Eye (tissue), 1 donor: ENCODE measurements at places on chromosomes 16 and 17.
A peak's percentile ranks its signal among the peaks of the same experiment; 100 is the strongest.

GRCh38 chr16:14148569-14148968, 77.5 kb downstream of the MRTFB start:
- no peak for DNase-seq

DNA sequence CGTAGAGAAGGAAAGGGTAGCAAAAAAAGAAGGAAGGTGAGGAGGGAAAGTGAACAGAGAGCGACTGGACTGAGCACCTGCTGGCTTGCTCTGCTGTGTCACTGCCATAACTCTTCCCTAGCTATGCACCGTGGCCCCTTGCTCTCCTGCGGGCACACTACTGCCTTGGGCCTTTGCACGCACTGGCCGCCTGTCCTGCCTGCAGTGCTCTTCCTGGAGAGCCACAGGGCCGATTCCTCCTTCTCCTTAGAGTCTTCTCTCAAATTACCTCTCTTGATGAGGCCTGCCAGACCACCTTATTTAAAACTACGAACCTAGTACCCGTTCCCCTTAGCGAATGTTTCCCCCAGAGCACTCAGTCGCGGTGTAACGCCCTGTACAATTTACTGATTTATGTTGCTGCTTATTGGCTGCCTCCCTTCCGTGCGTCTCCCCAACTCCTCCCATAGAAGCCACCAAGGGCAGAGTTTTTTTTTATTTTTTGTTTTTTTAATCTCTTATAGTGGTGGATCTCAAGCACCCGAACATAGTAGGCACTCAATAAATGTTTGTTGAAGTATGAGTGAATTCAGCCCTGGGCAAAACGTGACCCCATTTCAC, 70.3 kb downstream of the RAI1 start:
- DNase-seq: no peak

DNA sequence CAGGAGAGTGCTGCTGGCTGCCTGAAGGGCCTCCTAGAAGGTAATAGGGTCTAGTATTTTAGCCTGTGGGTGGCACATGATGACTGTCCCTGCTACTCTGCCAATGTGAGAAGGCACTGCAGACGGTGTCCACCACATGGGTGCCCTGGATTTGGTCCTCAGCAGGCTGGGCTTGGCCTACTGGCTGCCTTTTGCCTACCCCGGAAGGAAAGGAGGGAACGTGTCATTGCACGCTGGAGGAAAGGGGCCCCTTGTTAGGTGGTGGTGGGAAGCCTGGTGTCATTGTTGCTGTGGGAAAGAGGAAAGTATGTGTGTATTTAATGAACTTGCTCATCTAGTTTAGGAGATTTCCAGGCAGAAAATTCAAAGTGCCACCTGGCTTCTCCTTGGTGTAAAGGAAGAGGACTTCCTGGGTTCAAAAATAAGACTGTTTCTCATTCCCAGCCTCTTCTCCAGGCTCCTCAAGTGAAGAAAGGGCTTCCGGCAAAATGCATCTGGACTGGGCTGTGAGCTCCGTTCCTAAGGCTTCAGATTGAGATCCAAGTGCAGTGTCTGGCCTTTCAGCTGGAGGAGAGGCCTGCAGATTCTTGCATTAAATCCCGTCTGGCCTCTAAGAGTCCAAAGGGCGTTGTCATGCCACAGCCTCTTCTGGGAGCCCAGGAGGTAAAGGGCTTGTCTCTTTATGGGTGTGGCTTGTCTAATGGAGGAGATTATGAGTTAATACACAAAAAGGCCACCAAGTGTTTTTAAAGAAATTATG, 55.1 kb downstream of the RPTOR start:
- no peak for DNase-seq

DNA sequence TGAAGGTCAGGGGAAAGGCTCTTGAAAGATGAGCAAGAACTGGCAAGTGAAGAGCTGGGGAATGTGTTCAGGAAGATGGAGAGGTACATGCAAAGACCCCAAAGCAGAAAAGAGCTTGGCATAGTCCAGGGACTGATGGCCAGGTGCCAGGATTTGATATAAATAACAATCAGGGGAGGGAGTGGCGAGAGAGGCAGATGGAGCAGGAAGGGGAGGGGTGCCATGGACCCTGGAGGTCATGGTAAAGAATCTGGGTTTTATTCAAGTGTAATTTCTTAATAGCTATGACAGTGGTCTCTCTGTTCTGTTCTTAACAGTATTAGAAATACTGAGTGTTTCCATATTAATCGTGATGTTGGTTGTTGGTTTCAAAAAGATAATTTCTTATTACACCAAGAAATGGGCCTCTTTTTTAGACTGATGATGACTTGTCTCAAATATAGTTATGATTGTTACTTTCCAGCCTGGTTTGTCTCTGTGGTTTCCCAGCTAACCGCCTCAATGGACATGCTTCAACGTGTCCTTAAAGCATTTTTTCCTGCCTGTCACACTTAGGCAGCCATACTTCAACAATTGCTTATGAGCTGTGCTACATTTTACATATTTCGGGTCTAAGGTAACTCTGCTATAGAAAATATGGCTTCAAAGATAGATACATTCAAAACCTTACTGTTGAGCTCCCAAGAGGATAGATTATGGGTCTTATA, 49.4 kb downstream of the MYH10 start:
- DNase-seq: peak; percentile 11
